ENCODE measurements at places on chromosomes 2 and 18.

GRCh38 chr18:79684787-79685186, 5.2 kb downstream of the CTDP1 start:
- DNase-seq = no peak

DNA sequence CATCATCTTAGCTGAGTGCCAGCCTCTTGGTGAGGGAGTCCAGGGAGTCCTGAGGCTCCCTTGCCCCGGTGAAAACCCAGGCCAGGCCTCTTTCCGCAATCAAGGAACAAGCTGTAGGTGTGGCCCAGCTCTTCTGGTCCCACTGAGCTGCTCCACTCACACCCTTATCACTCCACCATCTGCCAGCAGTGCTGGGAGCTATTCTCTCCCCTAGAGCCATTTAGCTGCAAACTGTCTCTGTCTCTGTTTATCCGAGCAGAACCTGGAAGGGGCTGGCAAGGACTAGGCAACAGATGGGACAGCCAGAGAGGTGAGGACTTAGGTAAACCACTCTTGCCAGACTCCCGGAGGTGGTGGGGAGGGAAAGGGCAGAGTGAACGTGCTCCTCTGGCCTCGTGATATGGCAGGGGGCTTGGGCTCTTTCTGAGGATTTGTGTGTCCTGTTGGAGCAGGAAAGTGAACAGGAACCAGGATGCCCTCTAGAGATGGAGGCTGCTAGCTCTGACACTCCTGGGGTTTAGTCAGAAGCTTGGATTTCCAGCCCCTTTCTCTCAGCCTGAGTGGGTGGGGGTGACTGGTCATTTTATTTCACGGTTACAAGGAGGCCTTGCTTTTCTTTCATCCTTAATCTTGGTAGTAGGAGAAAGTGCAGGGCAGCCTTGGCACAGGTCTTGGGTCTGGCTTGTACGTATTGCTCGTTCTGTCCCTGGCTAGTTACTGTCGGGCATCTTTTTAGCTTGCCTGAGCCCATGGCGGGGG, 19.6 kb downstream of the B3GNT2 start:
- DNase-seq = no peak

GRCh38 chr2:120221616-120222015, 1.6 kb downstream of the TMEM185B start:
- no peak for DNase-seq

DNA sequence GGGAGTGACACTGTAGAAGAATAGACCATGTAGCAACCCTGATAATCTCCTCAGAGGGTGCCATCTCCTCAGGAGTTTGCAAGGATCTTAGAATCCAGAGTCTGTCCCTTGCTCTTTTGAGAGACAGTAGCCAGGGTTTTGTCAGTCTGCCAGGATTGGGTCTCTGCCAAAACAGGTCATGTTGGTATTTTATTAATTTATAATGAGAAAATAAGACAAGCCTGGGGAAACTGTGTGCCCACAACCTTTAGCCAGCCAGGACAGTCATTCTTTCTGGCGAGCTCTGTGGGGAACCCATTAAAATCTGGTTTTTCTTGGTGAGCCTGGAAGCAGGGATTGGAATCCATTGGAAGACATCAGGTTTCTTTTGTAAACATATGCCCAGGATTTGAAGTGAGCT, 78.6 kb downstream of the PTPRM start:
- no peak for DNase-seq

GRCh38 chr2:48434101-48434500, 95.9 kb upstream of the STON1 start:
- no peak for DNase-seq

DNA sequence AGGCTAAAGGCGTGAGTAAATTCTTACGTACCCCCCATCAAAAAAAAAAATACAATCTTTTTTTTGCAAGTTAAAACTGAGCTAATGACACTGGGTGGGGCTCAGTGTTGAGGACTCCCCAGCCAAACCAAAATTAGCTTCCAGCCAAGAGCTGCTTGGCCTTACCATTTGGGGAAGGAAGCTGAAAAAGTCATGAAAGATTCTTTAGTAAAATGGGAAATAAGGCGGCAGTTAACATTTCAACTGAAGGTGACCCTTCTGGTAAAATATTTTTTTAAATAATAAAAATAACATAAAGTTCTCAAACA, 16.4 kb downstream of the SMAD7 start:
- DNase-seq = no peak

- DNase-seq = no peak
Observed at GRCh38 chr18:75170916-75171315, 38.0 kb downstream of the PTGR3 start.

DNA sequence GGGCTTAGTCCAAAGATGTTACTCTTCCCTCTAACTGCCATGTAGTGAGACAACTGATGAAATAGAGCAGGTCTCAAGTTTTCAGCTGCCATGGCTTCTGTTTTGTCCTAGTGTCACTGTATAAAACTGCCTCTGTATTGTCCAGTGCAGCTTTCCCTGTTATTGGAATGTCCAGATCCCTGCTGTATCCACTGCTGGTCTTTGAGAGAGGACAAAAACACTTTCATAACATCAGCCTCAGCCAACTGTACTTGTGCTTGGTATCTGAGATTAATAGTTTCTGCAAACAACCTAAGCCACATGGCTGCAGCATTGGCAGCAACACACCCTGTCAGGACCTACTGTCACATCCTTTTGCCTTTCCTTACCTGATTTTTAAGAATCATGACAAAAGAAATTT, 480.2 kb downstream of the LPIN1 start:
- DNase-seq = no peak

DNA sequence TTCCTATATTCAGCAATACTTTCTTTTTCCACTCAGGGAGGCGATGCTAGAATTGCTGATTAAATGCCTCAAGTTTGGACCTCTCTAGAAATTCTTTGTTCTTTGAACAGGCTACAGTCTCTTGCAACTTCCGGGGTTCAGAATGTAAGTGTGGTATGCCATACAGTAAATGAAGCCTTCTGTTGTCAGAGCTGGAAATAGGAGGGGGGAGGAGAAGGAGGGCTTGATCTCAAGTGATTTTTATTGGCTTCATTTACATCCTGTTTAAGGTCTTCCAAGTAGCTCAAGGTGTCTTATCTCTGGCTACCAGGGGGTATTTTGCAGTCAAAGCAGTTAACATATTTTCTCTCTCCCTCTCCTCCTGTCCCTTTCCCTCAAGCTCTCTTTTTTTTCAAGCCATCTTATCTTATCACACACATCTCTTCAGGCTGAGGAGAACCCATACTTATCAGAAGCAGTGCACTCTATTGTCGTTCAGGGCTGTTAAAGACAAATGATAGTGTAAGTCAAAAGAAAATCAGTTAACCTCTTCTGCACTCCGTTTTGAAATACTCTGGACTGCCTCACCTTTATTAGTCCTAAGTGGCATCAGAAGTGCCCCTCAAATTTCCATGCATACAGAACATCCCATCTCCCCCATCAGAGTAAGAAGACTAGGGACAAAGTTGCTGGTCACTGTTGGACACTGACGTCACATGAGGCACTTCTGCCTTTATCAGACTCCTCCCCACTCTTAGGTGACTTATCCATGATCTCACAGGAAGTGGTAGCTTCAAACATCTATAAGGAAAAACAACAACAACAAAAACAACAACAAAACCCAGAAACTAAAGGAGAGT, 112.2 kb downstream of the ZNF521 start:
- no peak for DNase-seq

DNA sequence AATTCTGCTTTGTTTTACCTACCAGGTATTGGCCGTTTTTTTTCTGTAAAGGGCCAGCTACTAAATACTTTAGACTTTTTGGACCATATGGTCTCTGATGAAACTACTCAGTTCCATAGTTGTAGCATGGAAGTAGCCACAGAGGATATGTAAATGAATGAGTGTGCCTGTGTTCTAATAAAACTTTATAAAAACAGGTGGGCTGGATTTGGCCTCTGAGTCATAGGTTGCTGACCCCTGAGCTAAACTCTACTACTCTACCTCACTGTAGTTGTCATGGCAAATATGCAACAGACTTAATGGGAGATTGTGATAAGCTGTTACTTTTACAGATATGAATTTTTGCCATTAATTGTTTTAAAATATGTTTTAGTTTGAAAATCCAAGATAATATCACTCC, 19.7 kb downstream of the CLIP4 start:
- DNase-seq = no peak

- no peak for DNase-seq
Observed at GRCh38 chr2:135585586-135585985, 54.3 kb downstream of the R3HDM1 start.

All from effector memory CD4-positive, alpha-beta T cell (primary cell).